ENCODE measurements at places on chromosomes 7 and 10.

- H3K27ac ChIP-seq, result no peak overlapping the region
- no peaks in the 10 kb centered on the region for H3K27me3 ChIP-seq
- no peaks in the 10 kb centered on the region for H3K4me1 ChIP-seq
- H3K4me3 ChIP-seq, result no peak overlapping the region
These were observed 196.7 kb downstream of the SEMA3E start for GRCh38 chr7:83452256-83452655.

DNA sequence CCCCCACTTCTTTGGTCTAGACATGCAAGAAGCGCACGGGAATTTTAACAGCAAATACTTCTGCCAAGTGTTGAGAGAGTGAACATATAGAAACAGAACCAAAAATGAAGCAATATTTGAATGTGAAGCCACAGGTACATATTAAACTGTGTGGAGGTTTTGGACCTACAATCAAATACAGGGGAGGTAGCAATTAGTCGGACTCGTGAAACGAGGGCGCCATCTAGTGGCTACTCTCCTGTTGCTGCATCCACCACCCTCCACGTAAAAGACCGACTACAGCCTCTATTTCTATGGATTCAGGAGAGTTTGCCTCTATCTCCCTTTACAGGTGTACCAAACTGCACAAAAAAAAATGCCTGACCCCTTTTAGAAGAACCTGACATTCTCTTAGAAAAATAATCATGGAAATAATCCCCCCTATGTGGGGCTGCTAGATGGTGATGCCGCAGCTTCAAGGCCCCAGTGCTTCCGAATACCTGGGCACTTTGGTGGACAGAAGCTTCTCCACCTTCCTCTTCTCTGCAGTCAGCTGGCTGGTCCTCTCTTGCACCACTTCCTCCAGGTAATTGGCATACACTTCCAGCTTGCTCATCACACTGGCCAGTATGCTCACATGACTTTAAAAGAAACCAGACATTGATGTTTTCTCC lies 31.7 kb downstream of the TECTB start:
- H3K27me3 ChIP-seq, result no peaks in the 10 kb centered on the region
- H3K4me1 ChIP-seq, result no peaks in the 10 kb centered on the region
- no peak overlapping the region for H3K4me3 ChIP-seq
- no peaks in the 10 kb centered on the region for H3K36me3 ChIP-seq
- peak; percentile 83 for DNase-seq

DNA sequence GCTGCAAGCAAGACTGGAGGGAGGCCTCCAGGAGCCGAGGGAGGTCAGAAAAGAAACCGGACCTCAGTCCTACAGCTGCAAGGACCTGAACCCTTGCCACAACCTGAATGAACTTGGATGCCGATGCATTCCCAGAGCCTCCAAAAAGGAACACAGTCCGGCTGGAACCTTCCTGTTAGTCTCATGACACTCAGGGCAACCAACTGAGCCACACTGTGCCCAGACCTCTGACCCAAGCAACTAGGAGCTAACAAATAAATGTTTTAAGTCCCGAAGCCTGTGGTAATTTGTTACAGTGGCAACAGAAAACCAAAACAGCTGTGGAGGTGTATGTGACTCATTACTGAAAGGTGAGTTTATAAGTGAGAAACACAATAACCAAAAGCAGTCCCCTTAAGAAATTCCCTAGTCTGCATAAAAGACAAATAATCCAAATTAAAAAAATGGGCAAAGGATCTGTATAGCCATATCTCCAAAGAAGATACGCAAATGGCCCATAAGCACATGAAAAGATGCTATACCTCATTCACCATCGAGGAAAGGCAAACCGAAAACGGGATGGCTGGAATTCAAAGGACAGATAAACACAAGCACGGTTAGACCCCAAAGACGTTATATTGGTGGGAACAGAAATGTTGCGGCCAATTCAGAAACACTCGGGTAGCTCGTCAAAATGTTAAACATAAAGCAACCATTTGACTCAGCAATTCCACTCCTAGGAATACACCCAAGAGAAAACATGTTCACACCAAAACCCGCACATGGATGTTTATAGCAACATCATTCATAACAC lies 24.8 kb downstream of the GNA12 start:
- peaks cover 72% of the 10 kb centered on the region for H3K4me1 ChIP-seq
- no peak overlapping the region for H3K4me3 ChIP-seq
- H3K27me3 ChIP-seq, result no peaks in the 10 kb centered on the region
- DNase-seq, result no peak

- H3K4me3 ChIP-seq, result no peak overlapping the region
- no peak for DNase-seq
- no peaks in the 10 kb centered on the region for H3K27me3 ChIP-seq
These were observed 77.7 kb downstream of the TFEC start for GRCh38 chr7:115952832-115953231.

- no peak overlapping the region for H3K4me3 ChIP-seq
- no peaks in the 10 kb centered on the region for H3K27me3 ChIP-seq
- no peak for DNase-seq
- no peaks in the 10 kb centered on the region for H3K36me3 ChIP-seq
These were observed 70.7 kb downstream of the PRKAG2 start for GRCh38 chr7:151806204-151806603.

GRCh38 chr7:30682212-30683083 lies at the start of gene CRHR2:
Gene CRHR2 (minus strand): TSS chr7:30682456. CDS start chr7:30682280, 176 bp downstream.
- H3K4me3 ChIP-seq, result peak within 1 kb of the TSS; percentile 56
- H3K36me3 ChIP-seq, result no peaks in the 10 kb centered on the region
- H3K4me1 ChIP-seq, result no peaks in the 10 kb centered on the region
- H3K27ac ChIP-seq, result no peak within 1 kb of the TSS

GRCh38 chr7:69217516-69218350 lies 380.5 kb upstream of the AUTS2 start:
- H3K27ac ChIP-seq, result no peak overlapping the region
- no peaks in the 10 kb centered on the region for H3K4me1 ChIP-seq
- no peaks in the 10 kb centered on the region for H3K36me3 ChIP-seq

DNA sequence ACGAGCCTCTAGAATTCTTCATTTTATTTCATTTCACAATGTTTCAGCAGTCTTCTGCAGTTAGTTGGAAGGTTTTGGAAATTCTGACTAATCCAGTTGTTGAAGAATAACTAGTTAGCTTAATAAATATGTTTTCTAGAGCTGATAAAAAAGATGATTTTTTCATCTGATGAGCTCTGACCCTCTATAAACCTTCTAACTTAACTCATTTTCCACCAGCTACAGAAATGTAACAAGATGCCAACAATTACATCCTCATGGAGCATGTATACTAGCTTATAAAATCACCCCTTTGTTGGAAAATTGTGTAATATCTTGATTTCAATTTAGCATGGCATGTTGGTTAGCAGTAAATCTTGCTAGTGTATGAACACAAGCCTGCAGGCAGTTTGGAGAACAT lies 33.1 kb downstream of the KAT6B start:
- no peaks in the 10 kb centered on the region for H3K4me1 ChIP-seq
- no peak overlapping the region for H3K4me3 ChIP-seq
- no peak overlapping the region for H3K27ac ChIP-seq
- no peaks in the 10 kb centered on the region for H3K36me3 ChIP-seq

DNA sequence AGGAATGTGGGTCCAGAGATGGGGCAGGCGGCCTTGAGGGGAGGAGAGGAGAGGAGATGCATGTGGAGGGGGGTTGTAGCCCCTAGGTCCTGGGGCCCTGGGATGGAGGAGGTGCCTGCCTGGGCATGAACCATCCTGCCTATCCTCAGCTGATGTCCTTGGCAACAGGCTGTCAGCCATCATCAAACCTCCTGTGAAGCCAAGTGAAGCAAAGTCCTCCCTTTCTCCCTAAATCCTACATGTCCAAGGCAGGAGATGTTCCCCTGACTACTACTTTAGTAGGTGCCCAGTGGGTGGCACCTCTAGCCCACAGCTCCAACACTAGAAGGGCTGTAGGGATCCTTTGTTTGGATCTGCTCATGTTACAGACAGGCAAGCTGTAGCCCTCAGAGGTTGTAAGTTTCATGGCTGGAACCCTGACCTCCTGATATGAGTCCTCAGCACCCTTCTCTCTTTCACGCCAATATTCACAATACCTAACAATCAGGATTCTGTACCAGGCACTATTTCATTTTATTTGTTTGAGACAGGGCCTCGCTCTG lies 66.6 kb upstream of the SYPL1 start:
- peak overlapping the region; percentile 42 for H3K27ac ChIP-seq
- DNase-seq, result no peak
- H3K4me3 ChIP-seq, result no peak overlapping the region
- H3K36me3 ChIP-seq, result no peaks in the 10 kb centered on the region
- H3K4me1 ChIP-seq, result peaks cover 40% of the 10 kb centered on the region
- H3K27me3 ChIP-seq, result no peaks in the 10 kb centered on the region

- no peak for DNase-seq
- H3K27me3 ChIP-seq, result no peaks in the 10 kb centered on the region
- H3K4me3 ChIP-seq, result no peak overlapping the region
- H3K27ac ChIP-seq, result no peak overlapping the region
- no peaks in the 10 kb centered on the region for H3K4me1 ChIP-seq
These were observed 12.9 kb upstream of the TAX1BP1 start for GRCh38 chr7:27727058-27727457.

DNA sequence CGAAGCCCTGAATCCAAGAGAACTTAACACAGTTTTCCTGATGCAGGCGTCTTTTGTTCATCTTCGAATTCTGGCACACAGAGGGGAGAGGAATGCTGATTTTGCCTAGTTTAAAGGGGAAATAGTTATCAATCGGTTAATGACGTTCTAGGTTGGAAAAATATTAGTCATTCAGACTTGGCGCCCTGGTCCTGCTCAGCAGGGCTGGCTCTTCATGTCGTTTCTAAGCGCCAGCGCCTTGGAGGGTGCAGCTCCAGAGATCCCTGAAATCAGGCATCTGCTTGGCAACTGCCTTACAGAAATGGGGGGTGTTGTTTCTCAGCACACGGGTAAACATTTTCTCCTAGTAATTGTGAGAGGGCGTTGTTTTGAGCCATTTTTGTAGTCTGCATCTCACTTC lies 1.3 kb upstream of the PRTFDC1 start:
- H3K27ac ChIP-seq, result peak overlapping the region; percentile 83
- no peaks in the 10 kb centered on the region for H3K4me1 ChIP-seq
- DNase-seq, result no peak
- no peak overlapping the region for H3K4me3 ChIP-seq

GRCh38 chr7:36650766-36651312 lies 73.5 kb downstream of the AOAH start:
- no peaks in the 10 kb centered on the region for H3K4me1 ChIP-seq
- no peaks in the 10 kb centered on the region for H3K27me3 ChIP-seq
- H3K27ac ChIP-seq, result no peak overlapping the region
- no peaks in the 10 kb centered on the region for H3K36me3 ChIP-seq

- H3K27ac ChIP-seq, result peak overlapping the region; percentile 68
- no peak overlapping the region for H3K4me3 ChIP-seq
- no peaks in the 10 kb centered on the region for H3K27me3 ChIP-seq
- no peaks in the 10 kb centered on the region for H3K36me3 ChIP-seq
- H3K4me1 ChIP-seq, result no peaks in the 10 kb centered on the region
- DNase-seq, result no peak
These were observed 320.1 kb upstream of the NFE2L3 start for GRCh38 chr7:25831831-25832411.

DNA sequence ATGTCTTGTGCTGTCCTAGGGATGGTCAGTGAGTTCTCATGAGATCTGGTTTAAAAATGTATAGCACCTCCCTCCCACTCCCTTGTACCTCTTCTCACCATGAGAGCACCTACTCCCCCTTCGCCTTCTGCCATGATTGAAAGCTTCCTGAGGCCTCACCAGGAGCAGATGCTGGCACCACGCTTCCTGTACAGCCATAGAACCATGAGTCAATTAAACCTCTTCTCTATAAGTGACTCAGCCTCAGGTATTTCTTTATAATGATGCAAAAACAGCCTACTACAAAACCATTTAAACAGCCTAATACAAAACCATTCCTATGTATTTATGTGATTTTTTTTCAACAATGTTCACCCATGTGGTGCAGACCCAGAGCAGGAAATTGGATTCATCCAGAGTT lies 32.0 kb downstream of the KDM7A start:
- no peak overlapping the region for H3K4me3 ChIP-seq
- DNase-seq, result no peak
- peaks cover 24% of the 10 kb centered on the region for H3K4me1 ChIP-seq
- H3K27ac ChIP-seq, result no peak overlapping the region

- H3K27ac ChIP-seq, result peak overlapping the region; percentile 37
- no peak overlapping the region for H3K4me3 ChIP-seq
- no peaks in the 10 kb centered on the region for H3K36me3 ChIP-seq
- peaks cover 32% of the 10 kb centered on the region for H3K4me1 ChIP-seq
These were observed 2.6 kb upstream of the ZNF438 start for GRCh38 chr10:31034098-31034909.

All from right atrium auricular region (tissue), 2 donors.